Fibroblast of skin of left quadriceps (primary cell): ENCODE measurements at places on chromosomes 16 and 17.

- no peak for DNase-seq
Measured at GRCh38 chr17:52947418-52947817, 788.9 kb upstream of the CA10 start.

GRCh38 chr16:62954144-62955032 lies 918.1 kb upstream of the CDH8 start:
- no peak for DNase-seq

- DNase-seq = no peak
Measured at GRCh38 chr17:19725486-19725885, 9.1 kb upstream of the SLC47A2 start.

DNA sequence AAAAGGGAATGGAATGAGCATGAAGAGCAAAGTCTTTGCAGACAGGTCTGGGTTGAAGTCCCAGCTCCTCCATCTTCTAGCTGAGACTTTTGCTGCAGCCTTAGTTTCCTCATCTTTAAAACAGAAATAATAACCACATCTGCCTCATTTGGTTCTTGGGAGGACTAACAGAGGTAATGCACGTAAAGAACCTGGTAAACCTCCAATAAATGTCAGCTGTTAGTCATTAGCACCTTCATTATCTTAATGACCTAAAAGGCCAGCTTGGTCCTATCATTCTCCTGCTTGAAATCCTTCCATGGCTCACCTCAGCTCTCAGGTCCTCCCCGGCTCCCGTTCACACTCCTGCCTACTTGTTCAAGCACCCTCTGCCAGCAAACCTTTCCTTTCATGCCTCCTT lies 51.8 kb downstream of the SKAP1 start:
- no peak for DNase-seq

GRCh38 chr17:66354981-66355380 lies 52.6 kb downstream of the PRKCA start:
- peak; percentile 70 for DNase-seq

- DNase-seq = no peak
Measured at GRCh38 chr16:29784901-29785500, 5.5 kb upstream of the KIF22 start.

DNA sequence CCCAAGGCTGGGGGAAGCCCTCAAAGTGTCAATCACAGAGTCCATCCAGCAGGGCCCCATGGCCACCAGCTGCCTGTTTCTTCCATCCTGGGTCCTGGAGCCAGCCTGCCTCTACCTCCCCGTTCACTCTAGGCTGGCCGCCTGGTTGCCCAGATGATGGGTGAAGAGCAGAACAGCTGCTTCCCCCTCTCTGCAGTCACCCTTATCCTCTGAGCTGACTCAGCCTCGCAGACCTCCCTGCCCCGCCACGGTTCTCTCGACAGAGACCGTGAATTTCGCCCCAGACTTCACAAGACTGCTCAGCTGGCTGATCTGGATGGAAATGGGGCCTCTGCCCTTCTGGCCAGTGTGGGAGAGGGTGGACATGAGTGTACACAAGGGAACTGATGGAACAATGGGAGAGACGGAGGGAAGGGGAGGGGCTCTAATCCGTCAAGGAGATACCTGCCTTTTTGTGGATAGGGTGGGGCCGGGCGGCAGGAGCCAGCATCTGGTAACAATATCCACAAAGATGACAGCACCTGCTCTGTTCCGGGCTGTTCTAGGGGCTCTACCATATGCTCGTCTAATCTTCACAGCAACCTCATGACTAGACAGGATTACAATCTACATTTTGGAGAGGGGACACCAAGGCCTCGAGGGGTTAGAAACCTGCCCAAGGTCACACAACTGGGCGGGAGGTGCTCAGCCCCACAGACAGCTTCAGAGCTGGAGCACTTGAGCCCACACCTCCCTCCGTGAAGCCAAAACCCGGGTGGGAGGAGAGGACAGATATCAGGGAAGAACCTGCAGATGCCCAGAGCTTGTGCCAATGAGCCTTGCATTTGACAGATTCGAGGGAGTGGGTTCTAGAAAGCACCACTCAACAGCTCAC lies 136.0 kb downstream of the SDK2 start:
- no peak for DNase-seq

DNA sequence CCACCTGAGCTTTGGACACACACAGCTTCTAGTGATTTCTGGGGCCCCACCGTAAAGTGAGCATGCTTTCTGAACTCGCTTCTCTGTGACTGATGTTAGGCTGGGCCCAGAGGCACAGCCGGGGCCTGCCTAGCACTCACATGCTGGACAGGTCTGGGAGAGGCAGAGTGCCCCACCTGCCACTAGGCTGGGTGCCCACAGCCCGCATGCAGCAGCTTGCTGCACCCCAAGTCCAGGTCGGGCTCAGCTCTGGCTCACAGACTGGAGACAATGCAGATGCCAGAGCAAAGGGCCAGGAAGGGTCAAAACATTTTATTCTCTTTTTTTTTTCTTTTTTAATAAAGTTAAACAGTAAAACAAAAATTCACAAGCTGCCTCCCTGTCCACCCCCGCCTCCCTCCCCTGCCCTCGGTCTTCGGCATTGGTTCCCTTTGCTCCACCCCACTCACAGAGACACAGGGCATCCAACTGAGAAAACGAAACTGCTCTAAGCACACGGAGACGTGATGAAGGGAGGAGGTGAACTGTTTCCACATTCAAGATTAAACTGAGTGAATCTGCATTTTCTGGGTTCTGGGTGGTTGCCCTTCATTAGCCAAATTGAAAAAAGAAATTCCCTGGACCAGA lies 9.7 kb downstream of the CNP start:
- DNase-seq = no peak
